ENCODE measurements at places on chromosomes 5 and 9. TPM values are rescaled to one million over a fixed set of nuclear protein-coding genes. Genes with fewer than 3 reads are reported as not detected.

The CYLC2 gene
- total RNA-seq: not detected

- H3K4me3 ChIP-seq: no peak overlapping the region
- DNase-seq: no peak
- H3K4me1 ChIP-seq: no peaks in the 10 kb centered on the region
- no peaks in the 10 kb centered on the region for H3K36me3 ChIP-seq
- no peak overlapping the region for H3K27ac ChIP-seq
Measured at GRCh38 chr5:23977997-23978396, 470.6 kb downstream of the PRDM9 start.

- DNase-seq: no peak
- H3K4me1 ChIP-seq: no peaks in the 10 kb centered on the region
- no peaks in the 10 kb centered on the region for H3K36me3 ChIP-seq
- H3K27ac ChIP-seq: no peak overlapping the region
Measured at GRCh38 chr5:169027501-169028061, 273.4 kb downstream of the SLIT3 start.

GRCh38 chr5:174699131-174699530 is 25.3 kb upstream of the MSX2 start:
- no peaks in the 10 kb centered on the region for H3K36me3 ChIP-seq
- no peak for DNase-seq
- no peak overlapping the region for H3K27ac ChIP-seq
- H3K4me3 ChIP-seq: no peak overlapping the region
- H3K27me3 ChIP-seq: peaks cover 2% of the 10 kb centered on the region

- H3K4me1 ChIP-seq: no peaks in the 10 kb centered on the region
- no peaks in the 10 kb centered on the region for H3K36me3 ChIP-seq
- H3K27me3 ChIP-seq: no peaks in the 10 kb centered on the region
- no peak for DNase-seq
- no peak overlapping the region for H3K27ac ChIP-seq
Measured at GRCh38 chr9:93226819-93227218, 42.9 kb downstream of the WNK2 start.

DNA sequence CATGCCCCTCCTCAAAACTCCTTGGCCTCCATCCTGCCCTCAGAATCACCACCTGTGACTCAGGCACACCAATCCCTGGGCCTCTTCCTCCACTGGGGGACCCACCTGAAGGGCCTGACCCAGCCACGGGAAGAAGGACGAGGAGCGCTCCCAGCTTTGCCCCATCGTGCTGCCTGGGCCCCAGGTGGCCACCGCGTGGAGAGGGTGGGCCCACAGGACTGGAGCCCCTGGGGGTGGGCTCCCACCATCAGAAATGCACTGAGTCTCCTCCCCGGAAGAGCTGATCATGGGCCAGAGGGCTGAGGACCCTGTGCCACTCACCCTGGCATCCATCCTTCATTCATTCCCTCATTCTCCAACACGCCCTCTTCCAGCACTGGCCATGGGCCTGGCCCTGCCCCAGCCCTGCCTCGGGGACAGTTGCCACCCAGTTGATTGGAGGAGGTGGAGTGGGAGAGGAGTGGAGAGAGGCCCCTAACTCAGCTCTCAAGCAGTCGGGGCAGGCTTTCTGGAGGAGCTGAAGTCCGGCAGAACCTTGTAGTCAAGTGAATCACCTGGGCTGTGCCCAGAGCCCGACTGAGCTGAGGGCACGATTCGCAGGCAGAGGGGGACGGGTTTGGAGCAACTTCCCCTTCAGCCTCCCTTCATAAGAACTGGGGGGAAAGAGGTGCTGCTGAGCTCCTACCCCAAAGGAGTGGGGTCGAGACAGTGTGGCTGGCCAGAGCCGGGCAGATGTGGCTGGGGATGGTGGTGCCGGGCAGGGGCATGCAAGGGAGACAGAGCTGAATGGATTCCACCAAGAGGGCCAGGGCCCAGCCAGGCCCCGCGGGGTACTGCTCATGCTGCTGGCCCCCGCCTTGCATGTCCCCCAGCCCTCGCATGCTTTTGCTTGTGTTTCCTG is 29.6 kb downstream of the DNM1 start:
- H3K27me3 ChIP-seq: no peaks in the 10 kb centered on the region
- no peaks in the 10 kb centered on the region for H3K4me1 ChIP-seq
- H3K4me3 ChIP-seq: no peak overlapping the region
- H3K27ac ChIP-seq: no peak overlapping the region
- no peak for DNase-seq
- H3K36me3 ChIP-seq: no peaks in the 10 kb centered on the region

- H3K27me3 ChIP-seq: no peaks in the 10 kb centered on the region
- no peak overlapping the region for H3K27ac ChIP-seq
- H3K4me1 ChIP-seq: no peaks in the 10 kb centered on the region
- H3K36me3 ChIP-seq: no peaks in the 10 kb centered on the region
Measured at GRCh38 chr9:135732569-135733257, 30.7 kb downstream of the KCNT1 start.

The RAPGEF6 gene
- 66.6 TPM for total RNA-seq

The WASHC1 gene
- 25.6 TPM for total RNA-seq

DNA sequence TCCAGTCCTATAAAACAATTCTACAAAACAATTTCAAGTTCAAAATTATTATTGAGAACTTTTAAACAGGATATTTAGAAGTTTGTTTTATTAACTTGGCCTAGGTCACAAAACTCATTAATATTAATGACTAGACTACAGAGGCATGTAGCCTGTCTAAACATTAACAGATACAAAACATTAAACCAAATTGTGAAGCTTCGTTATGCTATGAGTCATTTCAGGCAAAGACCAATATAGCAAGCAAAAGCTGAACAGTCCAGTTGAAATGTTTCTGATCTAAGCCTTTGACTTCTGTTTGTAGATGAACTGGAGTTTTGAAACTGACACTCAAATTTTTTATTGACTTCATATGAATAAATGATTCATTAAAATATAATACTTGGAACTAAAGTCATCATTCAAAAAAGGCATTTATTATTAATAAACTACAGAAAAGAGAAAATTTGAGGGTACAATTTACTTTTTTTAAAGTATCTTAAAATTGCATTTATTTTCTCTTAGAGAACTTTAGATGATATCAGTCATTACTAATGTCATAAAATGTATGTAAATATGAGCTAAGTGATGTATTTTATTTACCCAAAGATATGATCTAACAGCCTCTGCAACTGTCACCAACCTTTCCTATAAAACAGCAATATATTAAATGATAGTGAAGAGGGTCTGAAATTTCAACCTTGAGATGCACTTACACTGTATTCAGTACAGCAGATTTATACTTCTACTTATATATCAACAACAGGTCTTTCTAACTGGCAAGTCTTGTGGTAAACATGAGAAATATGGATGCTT is 188.8 kb downstream of the COMMD10 start:
- H3K36me3 ChIP-seq: no peaks in the 10 kb centered on the region
- no peaks in the 10 kb centered on the region for H3K4me1 ChIP-seq
- H3K4me3 ChIP-seq: no peak overlapping the region
- no peak for DNase-seq
- H3K27me3 ChIP-seq: no peaks in the 10 kb centered on the region

- DNase-seq: no peak
- no peak overlapping the region for H3K4me3 ChIP-seq
- H3K27me3 ChIP-seq: no peaks in the 10 kb centered on the region
- H3K36me3 ChIP-seq: no peaks in the 10 kb centered on the region
- H3K27ac ChIP-seq: no peak overlapping the region
Measured at GRCh38 chr5:135120951-135121350, 86.9 kb upstream of the PITX1 start.

The GMCL2 gene
- not detected for total RNA-seq

The PCDHGA5 gene
- not detected for total RNA-seq

The DRD1 gene
- total RNA-seq: not detected

GRCh38 chr9:38689678-38690077 is 30.3 kb downstream of the FAM240B start:
- no peaks in the 10 kb centered on the region for H3K4me1 ChIP-seq
- H3K4me3 ChIP-seq: no peak overlapping the region
- no peak overlapping the region for H3K27ac ChIP-seq
- H3K27me3 ChIP-seq: no peaks in the 10 kb centered on the region
- no peaks in the 10 kb centered on the region for H3K36me3 ChIP-seq

DNA sequence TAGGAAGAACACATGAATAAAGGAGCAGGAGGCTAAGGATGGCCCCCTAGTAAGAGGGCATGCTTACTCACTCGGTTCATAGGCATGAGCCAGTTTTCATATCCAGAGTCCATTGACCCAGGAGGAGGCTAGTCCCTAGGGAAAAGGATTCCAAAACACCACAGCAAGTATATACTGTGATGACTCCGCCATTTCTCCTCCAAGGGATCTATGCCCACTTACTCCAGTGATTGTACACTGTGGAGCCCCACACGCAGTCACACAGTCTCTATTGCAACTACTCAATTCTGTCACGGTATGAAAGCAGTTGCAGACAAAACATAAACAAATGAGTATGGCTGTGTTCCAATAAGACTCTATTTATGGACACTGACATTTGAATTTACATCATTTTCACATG is 117.7 kb upstream of the ALDH1B1 start:
- no peak overlapping the region for H3K4me3 ChIP-seq
- no peaks in the 10 kb centered on the region for H3K36me3 ChIP-seq
- H3K27me3 ChIP-seq: no peaks in the 10 kb centered on the region
- no peak overlapping the region for H3K27ac ChIP-seq
- peaks cover 8% of the 10 kb centered on the region for H3K4me1 ChIP-seq

The TMEM215 gene
- not detected for total RNA-seq

Measured in CD4-positive, CD25-positive, alpha-beta regulatory T cell (primary cell).